ENCODE measurements at places on chromosomes 5 and 9.
A peak's percentile ranks its signal among the peaks of the same experiment; 100 is the strongest.

GRCh38 chr9:33131790-33132772, 35.1 kb downstream of the B4GALT1 start:
- DNase-seq = peak; percentile 85

DNA sequence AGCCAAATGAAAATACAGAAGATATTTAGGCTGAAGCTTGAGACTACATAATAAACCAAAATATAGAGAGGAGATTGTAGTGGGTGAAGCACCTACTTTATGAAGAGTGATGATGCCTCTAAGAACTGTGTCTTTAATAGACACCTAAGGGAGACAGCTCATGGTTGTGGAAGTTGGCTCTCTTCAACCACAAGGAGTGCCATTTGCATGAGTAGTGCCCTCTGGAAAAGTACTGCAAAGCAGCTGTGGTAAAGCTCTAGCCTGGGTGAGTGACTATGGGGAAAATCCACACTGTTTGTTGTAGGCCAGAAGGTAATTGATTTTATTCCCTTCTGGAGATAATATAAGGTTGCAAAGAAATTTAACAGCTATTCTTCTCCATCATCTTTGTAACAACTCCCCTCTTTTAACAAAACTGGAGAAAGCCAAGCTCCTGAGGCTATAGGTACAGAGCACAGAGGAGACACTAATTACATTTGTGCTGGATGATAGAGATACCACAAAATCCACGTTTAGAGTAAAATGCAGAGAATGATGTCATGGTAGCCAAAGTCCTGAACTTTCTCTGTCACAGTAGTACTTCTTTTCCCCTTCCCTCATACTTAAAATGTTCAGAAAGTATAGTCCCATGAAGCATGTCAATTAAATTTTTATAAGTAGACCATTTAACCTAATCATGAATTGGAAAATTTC, 122.8 kb downstream of the STARD4 start:
- DNase-seq = peak; percentile 71

GRCh38 chr9:105299190-105299854, 54.9 kb downstream of the SLC44A1 start:
- DNase-seq = peak; percentile 88

DNA sequence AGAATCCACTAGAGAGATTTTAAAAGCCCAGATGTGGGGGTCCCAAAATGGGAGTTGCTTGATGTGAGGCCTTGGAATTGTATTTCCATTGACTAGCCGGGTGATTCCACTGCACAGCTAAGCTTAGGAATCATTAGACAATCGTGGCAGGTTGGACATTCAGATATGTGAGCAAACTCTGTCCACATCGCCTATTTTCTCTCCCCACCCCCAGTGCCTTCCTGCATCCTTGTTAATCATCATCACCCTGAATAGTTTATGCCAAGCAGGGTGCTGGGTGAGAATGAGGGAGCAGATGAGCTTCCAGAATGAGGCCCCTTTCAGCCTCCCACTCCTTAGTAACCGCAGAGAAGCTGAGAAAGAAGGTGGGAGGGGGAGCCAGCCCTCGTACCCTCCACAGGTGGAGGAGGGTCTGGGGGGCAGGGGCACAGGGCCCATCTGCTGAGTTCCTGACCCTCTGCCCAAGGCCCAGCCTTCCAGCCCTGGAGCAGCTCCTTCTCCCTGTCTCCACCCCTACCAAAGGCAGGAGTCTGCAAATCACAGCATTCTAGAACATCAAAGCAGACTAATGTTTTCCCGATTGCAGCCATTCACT, 7.7 kb upstream of the TCOF1 start:
- DNase-seq = no peak

- DNase-seq = no peak
Measured at GRCh38 chr9:133118179-133118520, 2.9 kb downstream of the RALGDS start.

- peak; percentile 10 for DNase-seq
Measured at GRCh38 chr9:111582888-111583287, 16.6 kb downstream of the PTGR1 start.
